ENCODE measurements at places on chromosomes 6 and 20. TPM values are rescaled to one million over a fixed set of nuclear protein-coding genes. Genes with fewer than 3 reads are reported as not detected.
A peak's percentile ranks its signal among the peaks of the same experiment; 100 is the strongest.

PROKR2 gene
- not detected for total RNA-seq

DNA sequence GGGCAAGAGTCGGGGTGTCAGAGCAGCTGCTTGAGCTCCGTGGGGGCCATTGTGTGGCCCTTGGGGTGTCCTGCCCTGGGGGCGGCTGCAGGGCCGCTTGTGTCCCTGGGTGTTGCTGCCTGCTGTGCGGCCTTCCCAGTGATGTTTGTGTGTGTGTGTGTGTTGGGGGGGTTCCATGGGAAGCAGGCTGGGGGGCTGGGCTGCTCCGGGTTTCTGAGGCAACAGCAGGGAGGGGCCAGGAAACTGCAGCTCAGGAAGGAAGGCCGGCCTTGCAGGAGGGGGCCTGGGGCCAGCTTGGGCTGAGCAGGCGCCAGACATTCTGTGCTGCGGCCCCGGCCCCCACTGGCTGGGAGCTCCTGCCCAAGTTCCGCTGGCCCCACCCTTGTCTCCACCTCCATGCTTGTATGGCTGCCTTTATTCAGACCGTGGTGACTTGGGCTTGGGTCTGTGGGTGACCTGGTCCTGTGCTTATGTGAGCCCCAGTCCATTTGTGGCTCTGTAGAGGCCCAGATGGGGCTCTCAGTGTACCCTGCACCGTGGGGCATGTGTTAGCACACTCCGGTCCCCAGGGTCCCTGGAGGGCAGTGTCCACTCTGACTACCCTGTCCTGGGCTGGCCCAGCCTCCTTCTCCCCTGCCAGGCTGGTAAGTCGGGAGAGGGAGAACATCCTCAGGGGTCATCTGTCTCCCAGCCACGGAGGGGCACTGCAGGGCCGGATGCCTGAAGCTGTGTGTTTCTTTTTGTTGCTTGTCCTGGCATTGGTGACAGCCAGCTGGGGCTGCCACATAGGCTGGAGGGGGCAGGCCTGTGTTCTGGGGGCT, 4.6 kb upstream of the SOX18 start:
- no peak for DNase-seq
- H3K4me1 ChIP-seq: peaks cover 6% of the 10 kb centered on the region
- H3K4me3 ChIP-seq: no peak overlapping the region
- no peaks in the 10 kb centered on the region for H3K27me3 ChIP-seq
- no peaks in the 10 kb centered on the region for H3K36me3 ChIP-seq

MTFR2 gene
- total RNA-seq: 14.9 TPM

DNA sequence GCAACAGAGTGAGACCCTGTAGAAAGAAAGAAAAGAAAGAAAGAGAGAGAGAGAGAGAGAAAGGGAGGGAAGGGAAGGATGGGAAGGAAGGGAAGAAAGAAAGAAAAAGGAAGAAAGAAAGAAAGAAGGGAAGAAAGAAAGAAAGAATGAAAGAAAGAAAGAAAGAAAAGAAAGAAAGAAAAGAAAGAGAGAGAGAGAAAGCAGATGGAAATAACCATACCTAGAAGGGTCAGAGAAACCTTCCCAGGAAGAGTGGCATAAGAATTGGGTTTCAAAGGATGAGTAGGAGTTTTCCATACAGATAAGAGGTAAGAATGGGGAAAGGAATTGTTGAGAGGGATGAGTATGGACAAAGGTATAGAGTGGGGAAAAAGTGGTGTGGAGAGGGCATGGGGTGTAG, 54.6 kb upstream of the SLC32A1 start:
- no peak overlapping the region for H3K27ac ChIP-seq
- DNase-seq: no peak
- H3K36me3 ChIP-seq: no peaks in the 10 kb centered on the region
- no peak overlapping the region for H3K4me3 ChIP-seq
- H3K27me3 ChIP-seq: peaks cover 26% of the 10 kb centered on the region
- peaks cover 5% of the 10 kb centered on the region for H3K4me1 ChIP-seq

DNA sequence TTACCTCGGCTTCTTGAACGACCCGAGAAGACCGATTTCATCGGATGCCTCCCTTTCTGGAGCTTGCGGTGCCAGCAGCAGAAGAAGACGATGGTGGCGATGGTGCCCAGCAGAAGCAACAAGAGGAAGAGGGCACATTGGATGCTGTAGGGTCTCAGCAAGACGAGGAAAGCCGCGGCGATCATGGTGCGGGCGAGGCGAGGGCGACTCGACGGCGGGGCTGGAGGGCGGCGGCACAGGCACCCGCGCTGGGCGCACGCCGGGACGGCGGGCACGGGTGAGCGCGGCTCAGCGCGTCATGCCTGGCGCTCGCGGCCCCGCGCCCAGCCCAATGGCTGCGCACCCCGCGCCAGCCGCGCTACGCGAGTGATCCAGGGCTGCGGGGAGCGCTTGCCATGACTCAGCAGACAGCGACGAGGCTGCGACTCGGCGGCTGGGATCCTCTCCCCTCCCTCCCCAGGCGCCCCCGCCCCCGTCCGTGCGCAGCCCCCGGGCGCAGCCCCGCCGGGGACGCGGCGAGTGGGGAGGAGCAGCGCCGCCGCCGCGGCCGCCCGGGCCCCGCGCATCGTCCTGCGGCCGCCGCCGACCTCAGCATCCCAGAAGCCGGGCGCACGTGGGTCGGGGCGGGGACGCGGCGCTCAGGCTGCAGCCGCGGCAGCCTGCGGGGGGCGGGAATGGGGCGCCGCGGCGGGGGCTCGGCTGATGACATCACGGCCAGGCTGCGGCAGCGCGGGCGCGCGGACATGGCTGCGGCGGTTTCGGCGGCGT, at the start of gene BEND6:
TSS of gene BEND6 (plus strand) at position 705 of the 768 bp plus-strand sequence. CDS start 26,704 bp downstream, outside the sequence.
- H3K36me3 ChIP-seq: no peaks in the 10 kb centered on the region
- peak within 1 kb of the TSS; percentile 75 for H3K27ac ChIP-seq
- peaks cover 35% of the 10 kb centered on the region for H3K27me3 ChIP-seq
- H3K4me1 ChIP-seq: peaks cover 12% of the 10 kb centered on the region

GRCh38 chr20:62618611-62619529, 23.4 kb upstream of the SLCO4A1 start:
- peak; percentile 92 for DNase-seq
- peaks cover 34% of the 10 kb centered on the region for H3K4me1 ChIP-seq
- H3K4me3 ChIP-seq: peak overlapping the region; percentile 83
- no peaks in the 10 kb centered on the region for H3K36me3 ChIP-seq
- no peaks in the 10 kb centered on the region for H3K27me3 ChIP-seq
- peak overlapping the region; percentile 99 for H3K27ac ChIP-seq

GRCh38 chr6:160634706-160635105, 29.4 kb downstream of the LPA start:
- H3K27me3 ChIP-seq: no peaks in the 10 kb centered on the region
- H3K4me3 ChIP-seq: no peak overlapping the region
- no peaks in the 10 kb centered on the region for H3K36me3 ChIP-seq
- no peak overlapping the region for H3K27ac ChIP-seq
- no peaks in the 10 kb centered on the region for H3K4me1 ChIP-seq
- peak; percentile 63 for DNase-seq

DNA sequence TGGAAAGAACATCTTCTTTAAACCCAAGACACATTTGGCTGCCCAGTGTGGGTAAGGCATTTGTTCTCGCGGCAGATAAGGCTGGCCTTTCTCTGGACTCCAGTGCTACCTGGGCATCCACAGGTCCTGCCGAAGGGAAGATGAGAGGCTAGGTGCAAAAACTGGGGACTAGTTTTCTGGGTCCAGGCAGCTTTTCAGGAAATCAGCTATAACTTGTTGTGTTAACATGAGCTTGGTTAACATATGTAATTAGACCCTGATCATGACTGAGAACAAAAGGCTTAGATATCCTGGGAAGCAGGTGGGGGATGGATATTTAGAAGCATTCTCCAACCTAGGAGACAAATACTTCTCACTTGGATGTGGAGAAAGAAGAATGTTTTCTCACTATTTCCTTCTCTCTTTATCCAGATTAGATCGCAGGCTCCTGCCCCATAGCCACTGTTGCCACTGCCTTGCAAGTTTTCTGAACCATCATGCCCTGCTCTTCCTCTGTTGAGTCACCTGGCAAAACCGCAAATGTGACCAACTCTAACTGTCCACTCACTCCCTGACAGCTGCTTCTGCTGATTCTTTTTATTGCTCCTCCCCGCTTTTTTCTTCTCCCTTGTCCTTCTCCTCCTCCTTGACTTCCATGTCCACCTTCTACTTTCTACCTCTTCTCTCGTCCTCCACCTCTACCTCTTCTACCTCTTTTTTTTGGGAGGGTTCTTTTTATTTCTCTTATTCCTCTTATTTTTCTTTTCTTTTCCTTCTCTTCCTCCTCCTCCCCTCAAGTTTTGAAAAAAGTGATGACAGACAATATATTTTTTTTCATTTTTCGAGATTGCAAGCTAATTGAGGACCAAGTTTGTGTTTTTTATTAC, 258.1 kb downstream of the UTRN start:
- H3K27me3 ChIP-seq: no peaks in the 10 kb centered on the region
- H3K36me3 ChIP-seq: peaks cover 48% of the 10 kb centered on the region
- peaks cover 40% of the 10 kb centered on the region for H3K4me1 ChIP-seq
- no peak for DNase-seq
- H3K27ac ChIP-seq: peak overlapping the region; percentile 97

DNA sequence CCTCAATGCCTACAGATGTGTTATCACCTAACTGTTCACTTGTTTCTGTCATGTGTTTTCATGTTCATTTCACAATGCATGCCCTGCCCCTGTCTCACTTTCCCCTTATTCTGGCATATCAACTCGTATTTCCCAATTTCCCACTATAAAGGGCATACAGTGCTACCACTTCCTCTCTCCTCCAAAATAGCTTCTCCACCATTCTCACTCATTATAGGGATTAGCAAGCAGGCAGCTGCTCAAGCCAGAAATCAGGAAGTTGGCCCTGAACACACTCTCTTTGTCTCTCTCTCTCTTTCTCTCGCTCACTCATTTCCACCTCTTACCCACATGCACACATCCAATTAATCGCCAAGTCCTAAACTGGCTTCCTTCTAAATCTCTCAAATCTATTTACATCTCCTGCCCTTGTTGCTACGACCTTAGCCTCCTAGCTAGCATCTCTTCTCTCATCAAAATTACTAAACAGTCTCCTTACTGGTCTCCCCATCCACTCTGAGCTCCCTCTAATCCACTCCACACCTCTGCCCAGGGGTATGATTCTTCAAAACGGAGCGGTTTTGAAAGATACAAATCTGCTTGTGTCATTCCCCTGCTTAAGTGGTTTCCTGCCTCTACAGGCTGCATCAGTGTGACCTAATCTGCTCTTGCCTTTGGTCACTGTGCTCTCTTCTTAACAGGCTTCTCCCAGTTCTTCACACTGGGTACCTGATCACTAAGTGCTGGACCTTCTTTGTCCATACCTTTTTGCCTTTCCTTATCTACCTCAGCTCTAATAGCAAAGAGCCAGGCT, 196.2 kb downstream of the BTBD9 start:
- no peaks in the 10 kb centered on the region for H3K27me3 ChIP-seq
- peak overlapping the region; percentile 24 for H3K27ac ChIP-seq
- no peak for DNase-seq
- H3K36me3 ChIP-seq: no peaks in the 10 kb centered on the region

GRCh38 chr6:139402876-139403386, 28.5 kb upstream of the CITED2 start:
- DNase-seq: no peak
- H3K36me3 ChIP-seq: no peaks in the 10 kb centered on the region
- no peak overlapping the region for H3K4me3 ChIP-seq

- H3K27me3 ChIP-seq: no peaks in the 10 kb centered on the region
- H3K36me3 ChIP-seq: no peaks in the 10 kb centered on the region
- H3K4me3 ChIP-seq: no peak overlapping the region
- H3K4me1 ChIP-seq: no peaks in the 10 kb centered on the region
These were observed 291.1 kb downstream of the DHX35 start for GRCh38 chr20:39253051-39253755.

TMEM74B gene
- not detected for total RNA-seq

Measured in natural killer cell treated with Interleukin-12 subunit alpha and Interleukin-12 subunit beta and Interleukin-15 and Interleukin-18, amount 100 ng/mL, for 72 hours (primary cell).